ENCODE measurements at places on chromosomes 1 and 21.

GRCh38 chr1:50060279-50060678, 36.5 kb upstream of the AGBL4 start:
- no peak for DNase-seq

GRCh38 chr1:41152622-41153044, 89.5 kb downstream of the SCMH1 start:
- no peak for DNase-seq

DNA sequence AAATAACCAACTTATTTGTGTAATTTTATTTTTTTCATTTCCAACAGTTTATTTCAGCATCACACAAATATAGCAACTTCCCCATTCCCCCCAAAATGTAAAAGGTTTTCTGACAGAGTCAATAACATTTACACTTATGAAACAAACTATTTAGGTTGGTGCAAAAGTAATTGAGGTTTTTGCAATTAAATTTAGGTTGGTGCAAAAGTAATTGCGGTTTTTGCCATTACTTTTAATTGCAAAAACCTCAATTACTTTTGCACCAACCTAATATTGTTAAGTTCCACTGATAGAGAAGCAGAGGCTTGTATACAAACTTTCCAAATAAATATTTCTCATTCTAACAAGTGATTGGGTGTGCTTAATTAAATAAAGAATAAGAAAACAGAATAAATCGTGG, 270.9 kb upstream of the DUSP10 start:
- no peak for DNase-seq

DNA sequence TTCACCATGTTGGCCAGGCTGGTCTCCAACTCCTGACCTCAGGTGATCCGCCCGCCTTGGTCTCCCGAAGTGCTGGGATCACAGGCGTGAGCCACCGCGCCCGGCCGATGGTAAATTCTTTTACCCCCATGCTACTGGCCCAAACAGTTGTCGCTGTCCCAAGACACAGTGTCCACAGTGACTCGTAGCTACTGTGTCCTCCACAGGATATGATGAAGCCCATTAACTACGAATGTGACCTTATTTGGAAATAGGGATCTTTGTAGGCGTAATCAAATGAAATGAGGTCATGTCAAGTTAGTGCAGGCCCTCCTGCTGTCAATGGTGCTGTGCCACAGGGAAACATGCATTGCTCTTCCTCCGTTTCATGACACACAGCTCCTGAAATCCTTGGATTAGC, 8.5 kb downstream of the FNDC10 start:
- DNase-seq, result no peak

DNA sequence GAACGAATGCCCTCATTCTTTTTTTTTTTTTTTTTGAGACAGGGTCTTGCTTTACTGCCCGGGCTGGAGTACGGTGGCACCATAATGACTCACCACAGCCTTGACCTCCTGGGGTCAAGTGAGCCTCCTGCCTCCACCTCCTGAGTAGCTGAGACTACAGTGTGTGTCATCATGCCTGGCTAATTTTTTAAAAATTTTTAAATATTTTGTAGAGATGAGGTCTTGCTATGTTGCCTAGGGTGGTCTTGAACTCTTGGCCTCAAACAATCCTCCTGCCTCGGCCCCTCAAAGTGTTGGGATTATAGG, 69.4 kb downstream of the ALG14 start:
- no peak for DNase-seq

DNA sequence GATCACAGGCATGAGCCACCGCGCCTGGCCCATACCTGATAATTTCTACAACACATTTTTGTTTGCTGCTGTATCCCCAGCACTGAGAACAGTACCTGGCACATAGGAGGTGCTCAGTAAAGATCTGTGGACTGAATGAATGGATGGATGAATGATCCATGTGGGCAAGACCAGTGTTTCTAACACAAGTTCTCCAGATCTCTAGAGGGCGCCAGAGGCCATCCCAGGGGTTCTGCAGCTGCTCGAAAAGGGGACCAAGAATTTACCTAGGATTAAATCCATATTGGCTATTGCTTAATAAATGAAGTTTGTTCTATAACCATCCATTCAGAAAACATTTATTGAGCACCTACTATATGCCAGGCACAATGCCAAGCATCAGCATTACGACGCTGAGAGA, 167.7 kb downstream of the ACTL8 start:
- peak; percentile 65 for DNase-seq

GRCh38 chr1:233172201-233172600, 123.3 kb downstream of the PCNX2 start:
- no peak for DNase-seq

GRCh38 chr1:109892561-109893368, 17.9 kb upstream of the CSF1 start:
- no peak for DNase-seq

GRCh38 chr1:209095627-209096595, 487.6 kb upstream of the CAMK1G start:
- DNase-seq, result no peak

DNA sequence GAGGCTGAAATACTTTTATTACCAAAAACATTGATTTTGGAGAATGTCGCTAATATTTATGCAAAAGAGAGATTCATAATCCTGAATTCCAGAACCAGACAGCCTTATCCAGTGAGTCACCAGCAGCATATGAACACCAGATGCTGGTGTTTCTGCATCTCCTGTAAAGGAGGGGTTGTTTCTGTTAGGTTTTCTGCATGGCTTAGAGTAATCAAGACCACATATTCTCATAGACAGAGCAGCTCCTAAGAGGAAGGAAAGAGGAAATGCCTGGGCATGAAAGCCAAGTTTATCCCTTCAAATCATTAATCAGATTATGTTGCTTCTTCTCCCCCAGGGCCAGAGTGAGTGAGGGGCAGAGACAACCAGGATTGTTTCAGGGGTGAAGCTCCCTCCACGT, 86.2 kb downstream of the NGF start:
- DNase-seq, result no peak

GRCh38 chr1:38497921-38498656, 361.5 kb downstream of the RRAGC start:
- no peak for DNase-seq

DNA sequence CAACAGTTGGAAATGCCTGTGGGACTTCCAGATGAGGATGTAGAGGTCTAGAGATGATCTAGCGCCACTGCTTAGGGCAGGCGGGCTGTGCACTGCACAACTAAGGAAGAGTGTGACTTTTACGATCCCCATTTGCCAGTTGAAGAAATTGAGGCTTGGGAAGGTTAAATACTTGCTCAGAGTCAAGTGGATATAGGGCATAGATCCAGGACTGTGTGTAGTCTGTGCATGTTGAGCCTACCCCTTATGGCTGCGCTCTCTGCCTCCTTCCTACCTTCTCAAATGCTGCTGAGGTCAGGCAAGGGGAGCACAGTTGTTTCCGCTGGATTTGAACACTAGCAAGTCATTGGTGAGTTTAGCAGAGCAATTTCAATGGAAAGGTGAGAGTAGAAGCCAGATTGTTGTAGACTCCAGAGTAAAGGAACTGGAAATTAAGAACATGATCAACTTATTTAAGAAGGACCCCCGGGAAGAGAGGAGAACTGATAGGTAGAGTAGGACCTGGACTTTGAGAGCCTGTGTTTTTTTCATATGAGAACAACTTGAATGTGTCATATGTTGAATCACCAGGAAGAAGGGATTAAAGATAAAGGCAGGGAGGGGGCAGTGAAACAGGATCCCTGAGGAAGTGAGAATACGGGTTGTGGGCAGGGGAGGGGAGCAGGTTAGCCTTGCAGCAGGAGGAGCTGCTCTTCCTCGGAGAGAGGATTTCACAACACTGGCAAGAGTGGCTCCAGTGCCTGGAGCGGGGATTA, 2.7 kb downstream of the CAPN2 start:
- DNase-seq, result no peak

- no peak for DNase-seq
Measured at GRCh38 chr21:39152271-39152670, 31.0 kb downstream of the PSMG1 start.

GRCh38 chr1:228393811-228394570, 12.6 kb downstream of the TRIM11 start:
- no peak for DNase-seq

- no peak for DNase-seq
Measured at GRCh38 chr21:45593162-45594022, 50.1 kb upstream of the PCBP3 start.

DNA sequence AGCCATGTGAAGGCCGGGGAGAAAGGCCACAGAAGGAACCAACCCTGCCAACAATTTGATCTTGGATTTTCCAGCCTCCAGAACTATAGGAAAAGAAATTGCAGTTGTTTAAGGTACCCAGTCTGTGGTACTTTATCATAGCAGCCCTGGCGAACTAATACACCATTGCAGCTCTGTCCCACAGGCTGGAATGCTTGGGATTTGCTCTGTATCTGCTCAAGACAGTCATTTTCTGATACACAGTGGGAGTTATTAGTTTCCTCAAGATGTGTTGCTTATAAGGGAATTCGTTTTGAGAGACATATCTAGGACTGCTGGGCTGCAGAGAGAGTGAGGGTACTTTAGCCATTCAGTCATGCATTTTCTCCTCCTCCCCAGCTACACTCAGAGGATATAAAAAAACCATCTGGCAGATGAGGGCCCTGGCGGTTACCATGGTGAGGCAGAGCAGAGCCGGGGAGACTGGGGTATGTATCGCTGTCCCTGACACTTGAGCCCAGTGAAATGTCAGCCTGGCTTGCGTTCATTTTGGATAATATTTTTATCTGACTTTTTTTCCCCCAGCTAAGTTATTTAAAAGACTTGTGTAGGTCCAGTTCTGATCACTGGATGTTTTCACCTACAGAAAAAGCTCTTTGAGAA, 104.6 kb downstream of the DIRAS3 start:
- peak; percentile 58 for DNase-seq

- DNase-seq, result no peak
Measured at GRCh38 chr21:41604583-41605041, 96.7 kb upstream of the TMPRSS2 start.

DNA sequence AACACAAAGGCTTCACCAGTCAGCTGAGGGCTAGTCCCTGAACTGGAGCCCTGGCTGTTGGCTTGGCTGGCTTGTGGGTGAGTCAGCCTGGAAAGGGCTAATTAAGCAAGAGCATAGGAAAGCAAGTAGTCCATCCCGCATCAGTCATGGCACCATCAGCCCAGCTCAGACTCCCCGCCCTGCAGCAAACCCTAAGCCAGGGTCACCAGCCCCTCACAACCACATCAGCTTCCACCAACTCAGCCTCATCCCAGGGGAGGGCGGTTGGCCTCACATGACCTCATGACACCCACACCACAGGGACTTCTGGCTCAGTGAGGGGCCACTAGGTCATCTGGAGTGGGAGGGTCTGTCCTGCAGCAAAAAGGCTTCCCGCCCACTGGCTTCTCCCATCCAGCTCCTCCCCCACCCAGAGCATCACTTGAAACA, 7.0 kb upstream of the SPATC1L start:
- no peak for DNase-seq

GRCh38 chr1:202012544-202013478, 2.4 kb downstream of the ELF3 start:
- DNase-seq, result no peak

GRCh38 chr1:30267046-30267445, 456.3 kb downstream of the MATN1 start:
- no peak for DNase-seq

GRCh38 chr1:27779122-27779521, 6.1 kb downstream of the STX12 start:
- DNase-seq, result no peak

DNA sequence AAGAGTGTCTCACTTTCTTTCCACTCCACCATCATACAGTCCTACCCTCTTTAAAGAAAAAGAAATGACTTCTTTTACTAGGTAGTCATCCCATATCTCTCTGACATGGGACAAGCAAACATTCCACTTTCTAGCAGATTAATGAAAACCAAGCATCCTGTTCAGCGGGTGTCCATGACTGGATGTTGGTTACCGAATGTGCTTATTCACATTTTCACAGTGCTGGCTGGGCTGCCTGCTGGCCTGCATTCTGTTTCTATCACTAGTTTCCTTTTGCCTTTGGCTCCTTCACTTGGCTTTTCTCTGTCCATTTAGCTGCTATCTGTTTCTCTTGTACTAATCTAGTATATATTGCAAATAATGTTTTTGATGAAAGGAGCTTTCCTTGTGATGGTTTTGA, 598.4 kb downstream of the RWDD3 start:
- no peak for DNase-seq

GRCh38 chr1:21913763-21914162, 23.3 kb downstream of the HSPG2 start:
- no peak for DNase-seq

DNA sequence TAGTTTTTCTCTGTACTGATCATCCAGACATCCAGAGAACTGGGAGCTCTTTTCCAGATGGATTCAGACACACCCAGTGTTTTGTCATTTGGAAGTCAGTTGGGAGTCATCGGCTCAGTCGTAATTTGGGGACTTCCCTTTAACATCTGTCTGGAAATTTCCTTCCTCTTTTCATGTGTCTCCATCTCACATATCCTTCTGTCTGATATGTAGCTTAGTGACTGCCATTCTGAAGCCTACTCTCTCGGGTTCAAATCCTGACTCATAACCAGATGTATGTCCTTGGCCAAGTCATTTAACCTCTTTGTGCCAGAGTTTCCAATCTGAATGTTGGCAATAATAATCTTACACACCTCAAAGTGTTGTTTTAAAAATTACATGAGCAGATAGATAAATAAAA, 3.0 kb downstream of the MORC3 start:
- no peak for DNase-seq

GRCh38 chr1:225825078-225825477, 15.2 kb downstream of the EPHX1 start:
- no peak for DNase-seq

DNA sequence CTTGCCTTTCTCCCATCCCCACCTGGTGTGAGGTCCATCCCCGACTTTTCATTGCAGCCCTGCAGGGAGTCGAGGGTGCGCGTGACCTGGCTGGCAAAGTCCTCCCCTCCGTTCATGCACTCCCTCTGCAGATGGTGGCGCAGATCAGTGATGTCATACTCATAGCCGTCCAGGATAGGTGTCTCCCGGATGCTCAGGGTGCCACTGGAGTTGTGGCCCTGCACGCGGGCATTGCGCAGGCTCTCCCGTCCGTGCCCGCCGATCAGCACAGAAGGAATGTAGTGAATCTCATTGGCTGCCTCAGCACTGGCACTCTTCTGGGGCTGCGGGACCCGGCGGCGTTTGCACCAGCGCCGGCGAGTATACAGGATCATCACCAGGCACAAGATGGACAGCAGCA, 132.1 kb downstream of the ASTN1 start:
- DNase-seq, result no peak

DNA sequence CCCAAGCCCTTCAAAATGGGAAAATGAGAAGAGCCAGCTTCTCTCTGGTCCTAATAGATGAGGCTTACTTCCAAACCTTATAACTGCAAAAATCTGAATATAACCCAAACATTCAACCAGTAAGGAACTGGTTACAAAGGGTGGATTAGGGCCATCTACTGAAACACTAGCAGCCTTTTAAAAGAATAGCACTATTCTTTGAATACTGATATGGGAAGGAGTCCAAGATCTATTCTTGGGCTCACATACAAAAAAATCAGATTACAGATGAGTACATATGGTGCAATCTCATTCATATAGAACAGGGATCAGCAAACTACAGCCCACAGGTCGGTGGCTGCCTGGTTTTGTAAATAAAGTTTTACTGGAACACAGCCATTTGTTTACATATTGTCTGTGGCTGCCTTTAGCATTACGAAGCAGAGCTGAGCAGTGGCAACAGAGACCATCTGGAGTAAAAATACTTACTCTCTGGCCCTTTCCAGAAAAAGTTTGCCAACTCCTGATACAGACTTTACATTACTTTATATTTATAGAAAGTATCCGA, 167.7 kb downstream of the ZSCAN20 start:
- no peak for DNase-seq

GRCh38 chr1:200233393-200233792, 176.4 kb downstream of the ZNF281 start:
- no peak for DNase-seq

- no peak for DNase-seq
Measured at GRCh38 chr1:185564816-185565215, 169.4 kb upstream of the HMCN1 start.

- peak; percentile 60 for DNase-seq
Measured at GRCh38 chr1:15758953-15759661, 512 bp downstream of the FBLIM1 start.

All from nephron progenitor cell (in vitro differentiated cells).